ENCODE measurements at places on chromosomes 6 and 20. TPM values are rescaled to one million over a fixed set of nuclear protein-coding genes. Genes with fewer than 3 reads are reported as not detected.

DNA sequence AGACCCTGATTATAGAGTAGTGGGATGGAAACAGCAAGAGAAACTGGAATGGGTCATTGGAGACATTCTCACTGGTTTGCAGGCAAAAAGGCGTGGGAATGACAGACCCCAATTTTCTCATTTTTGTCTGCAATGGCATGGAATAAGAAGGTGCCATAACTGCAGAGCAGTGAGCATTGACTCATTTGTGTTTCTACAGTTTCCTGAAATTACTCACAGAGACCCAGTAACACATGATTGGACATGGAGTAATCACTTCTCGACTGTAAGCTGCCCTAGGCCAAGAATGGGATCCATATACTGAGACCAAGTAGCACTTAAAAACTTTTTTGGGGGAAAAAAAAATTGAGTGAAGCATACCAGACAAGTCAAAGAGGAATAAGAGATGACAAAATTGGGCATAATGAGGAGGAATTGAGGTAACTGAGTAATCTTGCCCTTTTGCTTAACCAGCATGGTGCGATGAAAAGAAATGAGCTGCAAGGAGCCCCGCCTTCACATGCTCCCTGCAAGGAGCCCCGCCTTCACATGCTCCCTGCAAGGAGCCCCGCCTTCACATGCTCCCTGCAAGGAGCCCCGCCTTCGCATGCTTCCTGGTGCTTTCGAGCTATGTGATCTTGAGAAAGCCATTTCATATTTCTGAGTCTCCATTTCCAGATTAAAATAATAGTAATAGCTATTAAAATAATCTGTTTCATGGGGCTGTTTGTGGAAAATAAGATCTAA, 44.1 kb downstream of the NHSL1 start:
- peak; percentile 72 for DNase-seq

Gene BPIFB2
- total RNA-seq = not detected

Gene GSTA1
- total RNA-seq = 216 TPM

- DNase-seq = peak; percentile 43
Observed at GRCh38 chr20:36483919-36484808, 57.2 kb upstream of the MYL9 start.

Gene FAM217A
- total RNA-seq = not detected

DNA sequence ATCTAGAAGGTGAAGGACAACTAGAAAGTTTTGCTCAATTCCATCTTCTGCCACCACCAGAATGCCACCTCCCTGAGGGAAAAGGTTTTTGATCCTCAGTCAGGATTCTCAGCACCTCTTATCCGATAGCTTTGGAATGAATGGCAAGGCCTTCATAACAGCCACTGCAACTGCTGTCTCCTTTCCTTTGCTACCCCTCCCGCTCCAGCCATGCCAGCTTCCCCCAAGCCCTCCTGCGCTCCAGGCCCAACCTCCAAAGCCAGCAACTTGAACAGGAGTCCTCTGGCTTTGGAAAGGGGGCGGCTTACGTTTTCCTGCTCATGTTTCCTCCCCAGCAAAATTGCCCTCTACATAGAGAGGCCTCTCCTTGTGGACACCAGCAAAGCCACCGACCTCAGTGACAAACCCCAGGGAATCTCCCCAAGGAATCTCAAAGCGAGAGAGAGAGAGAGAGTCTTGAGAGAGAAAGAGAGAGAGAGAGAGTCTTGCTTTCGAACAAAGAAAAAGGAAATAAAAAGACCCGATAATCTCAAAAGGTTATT, 420 bp upstream of the BTN2A1 start:
- peak; percentile 76 for DNase-seq

GRCh38 chr6:45983062-45983461, 32.6 kb downstream of the CLIC5 start:
- DNase-seq = no peak

Gene CEP43
- total RNA-seq = 16.4 TPM

Measured in stomach (tissue), 19 donors.